ENCODE measurements at places on chromosomes 11 and 22.
A peak's percentile ranks its signal among the peaks of the same experiment; 100 is the strongest.

DNA sequence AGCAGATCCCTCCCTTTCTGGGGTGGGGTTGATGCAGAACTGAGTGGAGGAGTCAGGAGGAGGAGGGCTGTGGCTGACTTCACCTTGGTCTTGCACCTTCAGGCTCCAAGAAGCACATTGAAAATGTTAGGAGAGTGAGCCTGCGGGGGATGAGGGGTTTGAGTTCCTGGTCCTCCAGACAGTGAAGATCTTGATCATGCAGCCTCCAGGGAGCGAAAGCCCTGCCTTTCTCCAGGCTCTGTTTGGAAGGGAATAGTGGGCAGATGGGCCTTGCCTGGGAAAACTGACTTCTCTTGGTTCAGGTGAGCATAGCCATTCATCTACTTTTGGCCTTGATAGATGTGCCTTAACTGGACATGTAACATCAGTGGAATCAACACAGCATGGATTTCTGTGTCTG lies 267.6 kb upstream of the B3GAT1 start:
- no peak overlapping the region for H3K27ac ChIP-seq
- H3K36me3 ChIP-seq, result no peaks in the 10 kb centered on the region
- no peak overlapping the region for H3K4me3 ChIP-seq
- no peaks in the 10 kb centered on the region for H3K27me3 ChIP-seq

GRCh38 chr11:112760396-112761059 lies 200.7 kb upstream of the NCAM1 start:
- H3K4me1 ChIP-seq, result peaks cover 5% of the 10 kb centered on the region
- no peaks in the 10 kb centered on the region for H3K27me3 ChIP-seq
- H3K4me3 ChIP-seq, result no peak overlapping the region
- no peak for DNase-seq
- no peaks in the 10 kb centered on the region for H3K36me3 ChIP-seq

DNA sequence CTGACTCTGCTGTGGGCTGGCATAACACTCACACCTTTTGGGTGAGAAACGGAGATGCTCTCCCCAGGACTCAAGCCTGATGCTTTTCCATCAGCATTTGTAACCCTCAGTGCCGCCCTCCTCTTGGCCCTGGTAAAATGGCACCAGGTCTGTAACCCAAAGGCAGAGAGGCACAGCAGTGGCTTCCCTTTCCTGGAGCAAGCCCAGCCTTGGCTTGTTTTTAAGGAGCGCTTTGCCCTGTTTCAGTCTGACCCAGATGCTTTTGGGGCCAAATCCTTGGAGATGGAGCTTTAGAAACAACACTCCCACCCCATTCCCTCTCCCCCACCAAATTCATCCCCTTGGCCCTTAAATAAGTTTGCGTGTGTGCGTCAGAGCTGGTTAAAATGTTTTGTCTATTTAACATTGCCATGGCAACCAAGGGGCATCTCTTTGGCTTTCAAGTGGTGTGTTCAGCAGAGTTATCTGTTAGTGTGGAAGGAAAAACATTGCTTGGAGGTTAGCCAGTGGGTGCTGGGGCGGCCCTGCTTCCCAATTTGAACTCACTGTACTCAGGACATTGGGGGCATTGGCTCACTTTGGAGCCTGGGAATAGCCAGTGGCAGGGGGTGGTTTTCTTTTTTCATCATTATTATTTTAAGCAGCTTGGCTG lies 134.1 kb downstream of the NAV2 start:
- no peaks in the 10 kb centered on the region for H3K4me1 ChIP-seq
- no peak overlapping the region for H3K27ac ChIP-seq
- DNase-seq, result peak; percentile 24
- no peaks in the 10 kb centered on the region for H3K36me3 ChIP-seq

GRCh38 chr11:80473562-80473961 lies 1032.7 kb upstream of the TENM4 start:
- H3K36me3 ChIP-seq, result no peaks in the 10 kb centered on the region
- no peak overlapping the region for H3K27ac ChIP-seq
- H3K4me3 ChIP-seq, result no peak overlapping the region
- no peaks in the 10 kb centered on the region for H3K27me3 ChIP-seq
- DNase-seq, result no peak

- no peak overlapping the region for H3K4me3 ChIP-seq
- H3K27me3 ChIP-seq, result no peaks in the 10 kb centered on the region
- no peaks in the 10 kb centered on the region for H3K36me3 ChIP-seq
- DNase-seq, result no peak
These were observed 6.9 kb upstream of the RBM4B start for GRCh38 chr11:66684635-66685034.

DNA sequence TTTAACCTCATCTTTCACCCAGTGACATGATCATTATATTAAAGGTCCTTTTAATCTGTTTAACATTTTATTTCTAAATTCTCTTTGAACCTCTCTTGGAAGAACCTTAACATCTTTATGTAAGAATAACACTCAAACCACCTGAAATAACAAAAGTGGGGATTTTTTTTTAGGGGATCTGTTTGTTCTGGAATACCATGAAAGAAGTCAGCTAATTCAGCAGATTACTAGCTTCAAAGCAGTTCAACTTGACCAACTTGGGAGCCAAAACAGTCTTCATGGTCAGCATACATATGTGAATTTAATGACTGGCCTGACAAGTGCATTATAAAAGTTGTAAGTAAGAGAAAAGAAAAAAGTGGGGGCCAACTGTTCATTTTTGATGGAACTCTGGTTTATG lies 52.3 kb downstream of the CCDC34 start:
- no peaks in the 10 kb centered on the region for H3K27me3 ChIP-seq
- no peak overlapping the region for H3K27ac ChIP-seq
- no peaks in the 10 kb centered on the region for H3K36me3 ChIP-seq
- H3K4me3 ChIP-seq, result no peak overlapping the region

GRCh38 chr11:1295591-1295990 lies 13.8 kb downstream of the TOLLIP start:
- DNase-seq, result no peak
- peaks cover 12% of the 10 kb centered on the region for H3K4me1 ChIP-seq
- H3K4me3 ChIP-seq, result no peak overlapping the region
- no peaks in the 10 kb centered on the region for H3K27me3 ChIP-seq
- H3K27ac ChIP-seq, result no peak overlapping the region

- H3K36me3 ChIP-seq, result no peaks in the 10 kb centered on the region
- H3K4me1 ChIP-seq, result no peaks in the 10 kb centered on the region
- H3K27me3 ChIP-seq, result no peaks in the 10 kb centered on the region
- H3K27ac ChIP-seq, result no peak overlapping the region
These were observed 6.7 kb downstream of the OR8D1 start for GRCh38 chr11:124307093-124307492.

GRCh38 chr11:102516179-102516578 lies 14.4 kb downstream of the MMP7 start:
- H3K4me1 ChIP-seq, result no peaks in the 10 kb centered on the region
- H3K27me3 ChIP-seq, result no peaks in the 10 kb centered on the region
- no peak overlapping the region for H3K4me3 ChIP-seq
- no peak for DNase-seq

GRCh38 chr22:24117942-24118341 lies 63.3 kb upstream of the SUSD2 start:
- no peaks in the 10 kb centered on the region for H3K27me3 ChIP-seq
- H3K27ac ChIP-seq, result no peak overlapping the region

DNA sequence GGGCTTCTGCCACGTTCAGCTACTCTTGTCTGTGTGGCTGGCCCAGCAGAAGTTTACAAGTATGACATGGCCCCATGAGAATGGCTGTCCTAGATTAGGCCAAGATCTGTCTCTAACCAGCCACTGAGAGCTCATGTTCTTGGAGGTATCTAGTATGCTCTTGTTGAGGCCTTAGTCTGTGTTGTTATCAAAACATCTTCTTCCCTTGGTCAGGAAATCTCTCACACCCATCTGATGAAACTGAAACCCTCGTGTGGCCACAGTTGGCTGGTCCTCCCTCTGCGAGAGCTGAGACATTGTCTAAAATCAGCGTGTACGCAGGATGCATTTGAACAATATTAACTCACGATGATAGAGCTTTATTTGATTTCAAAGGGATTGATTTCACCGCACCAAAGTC lies 109.0 kb upstream of the NNMT start:
- no peak overlapping the region for H3K4me3 ChIP-seq
- no peak for DNase-seq
- peaks cover 7% of the 10 kb centered on the region for H3K4me1 ChIP-seq
- H3K27ac ChIP-seq, result peak overlapping the region; percentile 21

DNA sequence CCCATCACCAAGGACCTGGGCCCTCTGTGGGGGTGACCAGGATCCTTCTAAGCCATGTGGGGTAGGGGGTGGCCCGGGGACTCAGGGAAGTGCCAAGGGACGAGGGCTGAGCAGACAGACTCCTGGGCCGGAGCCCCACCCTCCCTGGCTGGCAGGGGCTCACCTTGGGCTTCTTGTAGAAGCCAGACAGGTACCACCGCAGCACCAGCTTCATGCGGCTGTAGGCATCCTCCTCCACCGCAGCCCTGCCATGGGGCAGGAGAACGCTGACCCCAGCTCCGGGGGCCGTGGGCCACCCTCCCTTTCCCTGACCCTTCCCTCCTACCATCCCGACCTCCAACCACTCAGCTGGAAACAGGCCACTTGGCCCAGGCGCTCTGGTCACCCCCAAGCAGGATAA lies 45.9 kb upstream of the CARS1 start:
- H3K27me3 ChIP-seq, result no peaks in the 10 kb centered on the region
- no peak for DNase-seq
- H3K27ac ChIP-seq, result no peak overlapping the region
- H3K4me3 ChIP-seq, result no peak overlapping the region

DNA sequence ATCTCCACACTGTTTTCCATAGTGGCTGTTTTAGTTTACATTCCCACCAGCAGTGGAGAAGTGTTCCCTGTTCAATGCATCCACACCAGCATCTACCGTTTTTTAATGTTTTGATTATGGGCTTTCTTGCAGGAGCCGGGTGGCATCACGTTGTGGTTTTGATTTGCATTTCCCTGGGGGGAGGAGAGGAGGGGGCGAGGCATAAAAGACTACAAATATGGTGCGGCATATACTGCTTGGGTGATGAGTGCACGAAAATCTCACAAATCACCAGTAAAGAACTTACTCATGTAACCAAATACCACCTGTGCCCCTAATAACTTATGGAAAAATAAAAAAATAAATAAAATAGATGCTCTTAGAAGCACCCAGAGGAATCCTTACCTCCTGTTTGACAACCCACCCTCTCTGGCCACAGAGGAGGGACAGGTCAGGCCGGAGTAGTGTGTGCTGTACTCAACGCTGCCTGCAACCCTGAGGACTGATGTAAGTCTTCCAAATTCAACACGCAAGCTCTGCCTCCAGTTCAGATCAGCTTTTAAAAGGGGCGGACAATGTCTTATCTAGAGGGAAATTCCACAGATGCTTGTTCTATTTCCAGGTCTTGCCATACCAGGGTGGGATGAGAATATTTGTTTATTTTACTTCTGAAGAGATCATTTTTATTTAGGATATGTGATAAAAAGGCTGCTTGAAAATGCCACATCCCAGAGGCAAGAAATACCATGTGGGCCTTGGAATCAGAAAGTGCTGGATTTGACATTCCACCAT lies 329.6 kb upstream of the B3GAT1 start:
- no peaks in the 10 kb centered on the region for H3K36me3 ChIP-seq
- no peak for DNase-seq
- no peaks in the 10 kb centered on the region for H3K4me1 ChIP-seq

DNA sequence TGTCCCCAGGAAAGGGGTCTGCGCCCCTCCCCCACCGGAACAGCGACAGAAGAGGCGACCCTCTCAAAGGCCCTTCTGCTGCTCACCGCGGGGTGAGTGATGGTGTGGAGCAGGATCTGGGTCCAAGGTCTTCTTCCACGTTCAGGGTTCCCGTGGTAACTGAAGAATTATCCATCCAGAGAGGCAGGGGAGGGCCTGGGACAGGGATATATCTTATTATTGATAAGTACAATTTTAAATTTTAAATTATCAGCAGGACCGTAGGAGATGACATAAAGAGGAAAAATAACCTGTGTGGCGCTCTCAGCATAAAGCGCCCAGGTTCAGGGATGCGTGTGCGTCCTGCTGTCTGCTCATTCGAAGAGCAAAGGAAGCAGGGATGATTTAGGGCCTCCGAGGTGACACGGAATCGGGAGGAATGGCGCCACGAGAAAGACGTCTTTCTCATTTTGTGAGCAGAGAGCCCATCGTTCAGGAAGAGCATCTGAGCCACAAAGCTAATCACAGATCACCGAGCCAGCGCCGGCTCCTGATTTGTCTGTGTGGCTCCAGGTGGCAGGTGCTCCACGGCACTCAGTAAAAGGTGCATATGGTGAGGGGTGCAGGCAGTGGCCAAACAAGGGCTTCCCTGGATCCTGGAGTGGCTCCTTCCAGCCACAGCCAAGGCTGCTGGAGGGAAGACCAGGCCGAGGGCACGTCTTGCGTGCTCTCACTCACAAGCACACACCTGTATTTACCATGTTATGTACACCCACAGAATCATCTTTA lies 19.3 kb downstream of the KRTAP5-5 start:
- no peaks in the 10 kb centered on the region for H3K4me1 ChIP-seq
- no peak for DNase-seq
- no peak overlapping the region for H3K27ac ChIP-seq

GRCh38 chr11:2655834-2656622 lies 43.8 kb downstream of the KCNQ1OT1 start:
- no peaks in the 10 kb centered on the region for H3K4me1 ChIP-seq
- H3K27ac ChIP-seq, result no peak overlapping the region
- DNase-seq, result no peak
- no peak overlapping the region for H3K4me3 ChIP-seq

- no peaks in the 10 kb centered on the region for H3K36me3 ChIP-seq
- DNase-seq, result no peak
- no peak overlapping the region for H3K4me3 ChIP-seq
- no peak overlapping the region for H3K27ac ChIP-seq
- no peaks in the 10 kb centered on the region for H3K4me1 ChIP-seq
These were observed 771.4 kb downstream of the BRD1 start for GRCh38 chr22:49056301-49056700.

- no peaks in the 10 kb centered on the region for H3K36me3 ChIP-seq
- no peaks in the 10 kb centered on the region for H3K4me1 ChIP-seq
- no peak for DNase-seq
- no peaks in the 10 kb centered on the region for H3K27me3 ChIP-seq
- H3K27ac ChIP-seq, result no peak overlapping the region
These were observed 15.7 kb upstream of the MYEOV start for GRCh38 chr11:69278091-69278867.

- DNase-seq, result no peak
- no peak overlapping the region for H3K4me3 ChIP-seq
- H3K4me1 ChIP-seq, result no peaks in the 10 kb centered on the region
- H3K36me3 ChIP-seq, result no peaks in the 10 kb centered on the region
- no peak overlapping the region for H3K27ac ChIP-seq
- no peaks in the 10 kb centered on the region for H3K27me3 ChIP-seq
These were observed 32.1 kb downstream of the ARFGAP2 start for GRCh38 chr11:47144541-47144940.

GRCh38 chr22:48335442-48336139 lies 1492.1 kb downstream of the BRD1 start:
- no peaks in the 10 kb centered on the region for H3K27me3 ChIP-seq
- H3K27ac ChIP-seq, result no peak overlapping the region
- no peaks in the 10 kb centered on the region for H3K4me1 ChIP-seq
- H3K4me3 ChIP-seq, result no peak overlapping the region
- no peaks in the 10 kb centered on the region for H3K36me3 ChIP-seq

GRCh38 chr11:5534046-5534445 lies 14.3 kb downstream of the OR52H1 start:
- H3K4me1 ChIP-seq, result no peaks in the 10 kb centered on the region
- no peaks in the 10 kb centered on the region for H3K27me3 ChIP-seq
- no peak for DNase-seq
- no peak overlapping the region for H3K27ac ChIP-seq
- H3K36me3 ChIP-seq, result no peaks in the 10 kb centered on the region

Measured in uterus (tissue), 4 donors.